ENCODE measurements at places on chromosomes 3 and 15.

GRCh38 chr3:72266016-72266370, 481.0 kb upstream of the PROK2 start:
- no peak for DNase-seq

DNA sequence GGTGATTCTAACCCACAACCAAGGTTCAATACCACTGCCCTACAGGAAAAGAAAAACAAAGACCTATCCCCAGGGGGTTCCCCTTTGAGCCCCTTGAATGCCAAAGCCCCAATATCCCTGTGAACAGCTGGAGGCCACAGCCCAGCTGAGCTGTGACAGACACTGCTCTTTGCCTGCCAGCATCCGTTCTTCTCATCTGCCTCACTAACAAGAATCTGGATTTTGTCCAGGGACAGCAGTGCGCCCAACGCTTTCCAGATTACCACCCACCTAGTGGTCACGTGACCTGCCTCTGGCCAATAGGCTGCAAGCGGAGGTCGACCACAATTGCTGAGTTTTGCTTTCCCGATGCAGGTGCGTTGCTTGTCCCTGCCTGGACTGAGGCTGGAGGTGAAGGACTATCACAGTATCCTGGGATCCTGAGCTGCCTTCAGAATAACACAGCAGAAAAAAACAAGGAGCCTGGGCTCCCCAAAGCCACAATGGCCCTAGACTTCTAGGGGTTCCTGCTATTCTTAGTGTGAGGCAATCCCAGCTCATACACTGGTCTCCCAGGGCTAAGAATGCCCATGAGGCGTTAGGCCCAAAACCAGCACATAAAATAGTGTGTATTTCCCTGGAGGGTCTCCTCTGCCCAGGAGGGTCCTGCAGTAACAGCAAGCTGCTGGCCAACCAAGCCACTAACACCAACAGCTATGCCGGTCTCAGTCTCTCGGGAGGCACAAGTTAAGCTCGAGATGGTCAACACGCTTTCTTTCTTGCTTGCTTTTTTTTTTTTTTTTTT, 13.8 kb downstream of the BDH1 start:
- DNase-seq, result no peak

- DNase-seq, result no peak
Measured at GRCh38 chr3:179174316-179174715, 26.2 kb downstream of the PIK3CA start.

DNA sequence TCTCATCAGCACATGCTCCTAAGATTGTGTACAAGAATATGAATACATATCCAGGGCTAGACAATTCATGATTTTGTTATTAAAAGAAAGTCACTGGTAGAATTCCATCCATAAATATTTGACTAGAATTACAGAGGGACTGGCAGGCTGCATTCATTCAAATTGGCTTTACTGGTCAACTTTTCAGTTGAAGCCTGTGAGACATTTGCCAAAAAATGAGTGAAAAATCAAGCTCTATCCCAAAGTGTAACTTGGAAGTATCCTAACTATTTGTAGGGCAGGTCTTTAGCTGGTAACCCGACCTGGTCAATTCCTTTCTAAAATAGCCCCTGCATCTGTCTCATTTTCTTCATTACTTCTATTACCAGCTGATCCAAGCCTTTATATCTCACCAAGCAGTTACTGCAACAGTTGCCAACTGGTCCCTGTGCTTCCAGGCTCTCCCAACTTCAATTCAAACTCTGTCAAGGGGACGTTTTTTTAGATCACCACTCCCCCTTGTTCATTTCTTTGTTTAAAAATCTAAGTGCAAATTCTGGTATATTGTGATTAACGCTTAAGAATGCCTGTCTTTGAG, 173.1 kb upstream of the TBL1XR1 start:
- no peak for DNase-seq

DNA sequence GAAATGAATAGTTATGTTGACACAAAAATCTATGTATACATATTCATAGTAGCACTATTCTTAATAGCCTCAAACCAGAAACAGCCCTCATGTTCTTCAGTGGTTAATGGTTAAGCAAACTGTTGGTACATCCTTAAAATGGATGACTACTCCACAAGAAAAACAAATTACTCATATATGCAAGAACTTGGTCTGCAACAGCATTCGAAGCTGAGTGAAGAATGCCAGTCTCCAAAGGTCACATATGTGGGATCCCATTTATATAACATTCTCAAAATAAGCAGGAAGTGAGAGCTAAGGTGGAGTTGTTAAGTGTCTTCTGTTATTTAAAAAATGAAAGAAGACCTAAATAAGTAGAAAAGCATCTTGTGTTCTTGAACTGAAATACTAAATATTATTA, 365.7 kb downstream of the GABRG3 start:
- DNase-seq, result no peak

GRCh38 chr3:113136071-113136470, 75.3 kb upstream of the BOC start:
- DNase-seq, result no peak

DNA sequence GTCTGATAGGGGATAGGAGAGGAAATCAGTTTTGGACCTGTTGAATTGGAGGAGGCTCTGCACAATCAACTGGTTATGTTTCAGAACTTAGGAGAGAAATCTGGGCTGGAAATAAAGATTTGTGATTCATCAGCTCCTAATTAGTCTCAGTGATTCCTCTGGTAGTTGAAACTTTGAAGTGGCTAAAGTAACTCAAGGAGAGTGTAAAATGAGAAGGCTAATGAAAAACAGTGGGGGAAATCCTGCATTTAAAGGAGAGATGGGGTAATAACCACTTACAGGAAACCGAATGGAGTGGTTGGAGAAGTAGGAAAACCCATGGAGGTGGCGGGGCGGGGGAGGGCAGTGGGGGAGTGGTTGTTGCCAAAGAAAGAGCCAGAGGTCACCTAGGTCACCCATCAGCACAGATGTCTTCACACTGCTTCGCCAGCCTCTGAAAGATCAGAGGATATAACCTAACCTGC, 32.6 kb downstream of the MAP2K5 start:
- no peak for DNase-seq

- no peak for DNase-seq
Measured at GRCh38 chr15:70252056-70252950, 154.6 kb upstream of the TLE3 start.

DNA sequence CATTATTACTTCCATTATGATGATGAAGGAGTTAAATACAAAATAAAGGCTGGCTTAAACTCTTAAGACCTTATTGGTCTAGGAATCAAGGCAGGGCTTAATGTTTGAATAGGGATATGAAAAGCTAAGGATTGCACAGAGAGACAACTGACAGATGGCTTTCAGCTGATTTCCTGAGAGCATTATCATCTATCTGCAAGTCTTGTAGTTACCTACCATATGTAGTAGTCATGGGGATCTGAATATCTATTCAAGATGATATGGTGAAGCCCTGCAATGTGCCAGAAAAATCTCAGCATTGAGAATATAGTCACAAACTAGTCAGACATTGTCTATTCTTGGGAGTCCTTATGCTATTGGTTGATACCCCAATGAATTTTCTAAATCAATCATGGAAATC, 47.5 kb upstream of the CHMP2B start:
- no peak for DNase-seq

DNA sequence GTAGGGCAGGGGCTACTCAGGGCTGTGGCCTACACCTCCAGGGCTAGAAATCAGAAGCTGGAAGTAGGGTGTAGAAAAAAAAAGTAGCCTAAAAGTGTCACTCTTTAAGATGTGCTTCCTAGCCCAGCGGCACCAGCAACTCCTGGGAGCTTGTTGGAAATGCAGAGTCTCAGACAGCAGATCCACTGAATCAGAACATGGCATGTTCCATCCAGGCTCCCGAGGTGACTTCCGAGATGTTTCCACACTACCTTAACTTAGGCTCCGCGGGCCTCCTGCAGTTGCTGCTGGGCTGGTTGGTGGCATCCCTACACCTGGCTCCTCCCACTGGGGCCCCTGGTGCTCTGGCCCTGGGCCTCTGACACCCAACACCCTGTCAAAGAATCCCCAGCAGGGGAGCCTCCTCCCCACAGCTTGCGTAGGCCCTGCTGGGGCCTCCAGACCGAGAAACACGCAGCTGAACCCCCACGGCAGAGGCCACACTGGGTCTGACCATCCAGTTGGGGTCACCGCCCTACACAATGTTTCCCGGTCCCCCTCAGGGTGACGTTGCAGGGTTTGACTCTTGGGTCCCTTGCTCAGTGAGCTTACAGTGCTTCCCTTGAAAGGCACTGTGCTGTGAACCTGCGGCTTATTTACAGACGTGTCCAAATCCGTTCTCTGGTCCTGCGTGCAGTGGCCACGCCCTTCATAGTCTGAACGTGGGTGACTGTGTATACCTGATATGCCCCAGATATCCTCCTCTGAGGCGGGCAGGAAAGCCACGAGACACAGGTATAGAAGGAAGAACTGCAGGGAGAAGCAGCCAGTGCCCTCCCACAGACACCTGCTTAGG, 46.5 kb downstream of the FAM174B start:
- no peak for DNase-seq

DNA sequence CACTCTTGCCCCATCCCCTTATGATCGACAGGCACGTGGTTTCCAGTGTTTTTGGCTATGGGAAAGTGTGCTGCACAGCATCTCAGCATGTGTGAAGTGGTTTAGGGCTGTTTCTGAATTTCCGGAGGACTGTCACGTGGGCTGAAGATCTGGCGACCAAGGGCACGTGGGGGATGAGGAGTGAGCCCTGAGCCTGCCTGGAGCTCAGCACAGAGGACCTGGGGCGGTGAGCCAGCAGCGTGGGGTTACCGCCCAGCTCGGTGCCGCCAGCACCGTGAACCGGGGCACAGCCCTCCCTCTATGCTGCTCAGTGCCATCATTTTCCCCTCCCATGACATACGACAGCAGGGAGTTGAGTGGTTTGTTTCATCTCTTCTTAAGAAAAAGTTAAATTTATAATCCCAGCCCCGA, 150.2 kb downstream of the DNAJB8 start:
- DNase-seq, result peak; percentile 77

DNA sequence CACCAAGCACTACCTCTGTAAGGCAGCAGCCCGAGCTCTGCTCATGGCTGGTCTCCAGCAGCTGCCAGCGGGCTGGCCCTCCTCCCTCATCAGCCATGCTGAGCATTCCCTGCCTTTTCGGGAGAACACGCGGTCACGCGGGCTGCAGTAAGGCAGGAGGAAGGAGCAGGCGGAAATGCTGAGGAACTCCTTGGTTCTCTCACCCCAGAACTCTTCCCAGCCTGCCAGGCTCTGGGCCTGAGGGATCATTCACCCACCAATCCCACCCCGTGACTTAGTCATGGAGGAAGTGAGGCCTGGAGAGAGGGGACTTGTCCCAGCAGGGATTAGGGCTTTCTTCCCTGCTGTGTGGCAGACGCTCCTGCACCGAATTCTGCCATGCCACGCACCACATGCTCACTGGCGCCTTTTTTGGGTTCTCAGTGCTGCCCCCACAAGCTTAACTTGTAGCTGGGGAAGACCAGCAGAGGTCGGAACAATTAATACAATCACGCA, 42.9 kb upstream of the RPL32 start:
- DNase-seq, result no peak

- no peak for DNase-seq
Measured at GRCh38 chr3:51819709-51820406, 40.8 kb upstream of the IQCF6 start.

DNA sequence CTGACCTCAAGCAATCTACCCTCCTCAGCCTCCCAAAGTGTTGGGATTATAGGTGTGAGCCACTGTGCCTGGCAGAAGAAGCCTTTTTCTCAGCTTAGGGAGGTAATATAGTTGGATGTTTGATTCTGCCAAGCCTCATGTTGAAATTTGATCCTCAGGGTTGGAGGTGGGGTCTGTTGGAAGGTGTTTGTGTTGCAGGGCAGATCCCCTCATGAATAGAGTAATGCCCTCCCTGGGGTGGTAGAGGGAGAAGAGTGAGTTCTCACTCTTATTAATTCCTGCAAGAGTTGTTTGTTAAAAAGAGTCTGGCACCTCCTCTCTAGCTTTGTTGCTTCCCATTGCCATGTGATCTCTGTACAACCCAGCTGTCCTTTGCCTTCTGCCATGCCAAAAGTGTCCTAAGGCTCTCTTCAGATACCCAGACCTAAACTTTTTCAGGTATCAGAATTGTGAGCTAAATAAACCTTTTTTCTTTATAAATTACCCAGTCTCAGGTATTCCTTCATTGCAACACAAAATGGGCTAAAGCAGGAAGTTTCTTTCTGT, 16.4 kb downstream of the NECTIN3 start:
- DNase-seq, result no peak

DNA sequence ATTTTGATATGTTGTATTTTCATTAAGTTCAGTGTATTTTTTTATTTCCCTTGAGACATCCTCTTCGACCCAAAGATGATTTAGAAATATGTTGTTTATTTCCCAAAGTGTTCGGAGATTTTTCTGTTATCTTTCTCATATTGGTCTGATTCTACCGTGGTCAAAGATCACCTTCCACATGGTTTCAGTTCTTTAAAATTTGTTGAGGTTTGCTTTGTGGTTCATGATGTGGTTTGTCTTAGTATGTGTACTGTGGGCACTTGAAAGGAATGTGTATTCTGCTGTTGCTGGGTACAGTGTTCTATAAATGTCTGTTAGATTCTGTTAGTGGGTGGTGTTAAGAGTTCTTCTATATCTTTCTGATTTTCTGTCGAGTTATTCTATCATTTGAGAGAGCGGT, 103.4 kb upstream of the FHIT start:
- no peak for DNase-seq

- DNase-seq, result no peak
Measured at GRCh38 chr3:172174513-172175253, 135.3 kb downstream of the FNDC3B start.

GRCh38 chr3:182294256-182294655, 499.0 kb upstream of the ATP11B start:
- DNase-seq, result no peak

DNA sequence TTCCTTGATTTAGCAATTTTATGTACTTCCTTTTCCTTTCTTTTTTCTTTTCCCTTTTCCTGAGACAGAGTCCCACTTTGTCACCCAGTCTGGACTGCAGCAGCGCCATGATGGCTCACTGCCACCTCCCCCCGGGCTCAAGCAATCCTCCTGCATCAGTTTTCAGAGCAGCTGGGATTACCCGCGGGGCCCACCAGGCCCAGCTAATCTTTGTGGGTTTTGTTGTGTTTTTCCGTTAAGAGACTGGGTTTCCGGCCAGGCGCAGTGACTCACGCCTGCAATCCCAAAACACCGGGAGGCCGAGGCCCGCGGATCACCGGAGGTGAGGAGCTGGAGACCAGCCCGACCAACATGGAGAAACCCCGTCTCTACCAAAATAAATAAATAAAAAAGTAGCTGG, 17.7 kb downstream of the GOLGA8S start:
- DNase-seq, result no peak

GRCh38 chr3:50574444-50574831, 5.1 kb downstream of the HEMK1 start:
- DNase-seq, result peak; percentile 27

GRCh38 chr3:194072691-194073279, 63.2 kb upstream of the HES1 start:
- DNase-seq, result no peak
